ENCODE measurements at places on chromosomes 13 and 19.

- DNase-seq = no peak
Measured at GRCh38 chr13:25948910-25949309, 102.9 kb downstream of the SHISA2 start.

- DNase-seq = peak; percentile 73
Measured at GRCh38 chr19:17294051-17294891, 9.0 kb downstream of the ABHD8 start.

- DNase-seq = no peak
Measured at GRCh38 chr13:70107498-70108281, at the start of gene ATXN8OS. Gene ATXN8OS, plus strand, starts transcription at chr13:70107826.

DNA sequence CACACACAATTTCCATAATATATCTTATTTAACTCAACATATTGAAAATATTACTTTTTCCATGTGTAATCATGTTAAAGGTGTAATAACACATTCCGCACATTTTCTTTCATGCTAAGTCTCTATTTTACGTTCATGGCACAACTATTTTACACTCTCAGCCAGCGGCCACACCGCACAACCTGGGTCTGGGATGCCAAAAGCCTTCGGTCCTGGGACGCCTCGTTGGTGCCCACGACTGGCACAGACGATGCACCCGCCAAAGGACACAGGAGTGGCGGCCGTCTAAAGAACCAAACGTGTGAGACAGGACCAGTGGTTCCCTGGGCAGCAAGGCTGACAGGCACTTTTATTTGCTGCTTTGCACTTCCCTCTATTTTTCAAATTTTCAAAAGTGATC, 10.0 kb upstream of the PROZ start:
- peak; percentile 1 for DNase-seq

DNA sequence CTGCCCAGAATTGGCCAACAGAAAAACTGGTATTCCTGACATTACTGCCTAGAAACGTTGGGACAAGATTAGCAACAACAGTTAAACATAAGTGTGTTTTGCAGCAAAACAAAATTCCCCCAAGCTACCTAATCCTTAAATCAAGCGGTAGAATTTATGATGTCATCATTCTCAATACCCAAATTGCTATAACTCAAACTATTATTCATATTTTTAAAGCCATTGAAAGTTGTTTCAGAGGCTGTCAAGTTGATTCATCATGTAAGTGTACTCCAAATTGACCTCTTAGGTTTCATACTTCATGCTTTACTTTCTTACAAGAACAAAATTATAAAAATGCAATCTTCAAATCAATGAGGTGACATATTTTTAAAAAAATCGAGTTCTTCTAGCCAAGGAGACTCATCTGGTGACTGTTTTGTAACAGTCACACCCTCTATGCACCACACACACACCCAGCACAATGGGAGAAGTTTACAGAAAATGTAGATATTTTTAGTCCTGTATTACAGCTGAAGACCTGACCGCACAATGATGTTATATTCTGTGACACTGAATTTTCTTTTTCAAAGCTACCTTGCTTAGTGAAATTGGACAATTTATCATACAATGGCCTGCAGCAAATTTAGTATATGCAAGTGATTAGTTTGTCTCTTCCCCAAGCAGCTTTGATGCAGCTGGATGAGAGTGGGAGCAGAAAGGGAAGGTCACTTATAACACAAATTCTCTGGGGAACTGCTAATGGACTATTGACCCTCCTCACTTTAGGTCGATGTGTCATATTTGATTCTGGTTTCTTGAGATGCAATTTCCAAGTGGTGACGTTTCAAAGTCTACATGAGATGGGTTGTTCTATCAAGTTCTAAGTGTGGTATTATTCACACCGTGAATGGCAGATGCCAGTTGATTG, 345.3 kb upstream of the OBI1 start:
- no peak for DNase-seq

GRCh38 chr13:75416327-75417011, 65.5 kb downstream of the TBC1D4 start:
- DNase-seq = no peak

DNA sequence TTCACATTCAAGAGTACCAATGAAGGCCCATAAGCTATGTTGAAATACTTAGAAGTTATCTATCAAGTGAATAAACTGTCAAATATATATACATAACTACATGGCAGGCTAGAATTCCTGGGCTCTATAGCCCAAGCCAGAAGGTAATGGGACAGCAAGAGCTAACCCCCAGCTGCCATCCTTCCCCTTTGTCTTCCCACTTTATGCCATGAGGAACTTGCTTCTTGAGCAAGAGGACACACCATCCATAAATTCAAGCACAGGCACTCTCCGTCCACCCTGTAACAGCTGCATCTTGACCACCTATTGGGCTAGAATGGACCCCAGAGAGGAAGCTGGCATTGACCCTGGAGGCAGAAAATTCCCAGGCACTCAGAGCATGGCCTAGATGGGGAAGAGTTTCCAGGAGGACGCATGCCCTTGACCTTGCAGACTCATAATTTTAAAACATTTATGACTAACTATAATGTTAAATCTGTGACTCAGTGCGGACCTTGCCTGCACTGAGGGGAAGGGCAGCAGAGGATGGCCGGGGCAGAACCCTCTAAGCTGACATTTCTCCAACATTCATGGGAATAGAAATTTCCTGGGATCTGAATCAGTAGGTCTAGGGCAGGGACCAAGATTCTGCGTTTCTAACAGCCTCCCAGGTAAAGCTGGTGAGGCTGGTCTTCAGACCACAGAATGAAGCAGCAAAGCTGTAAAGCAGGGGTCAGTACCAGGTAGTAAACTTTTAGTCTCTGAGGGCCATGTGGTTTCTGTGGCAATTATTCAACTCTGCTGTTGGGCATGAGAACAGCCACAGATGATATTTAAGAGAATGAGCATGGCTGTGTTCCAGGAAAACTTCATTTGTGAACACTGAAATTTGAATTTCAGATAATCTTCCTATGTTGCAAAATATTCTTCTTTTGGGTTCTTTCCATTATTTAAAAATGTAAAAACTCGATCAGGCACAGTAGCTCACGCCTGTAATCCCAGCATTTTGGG, 71.4 kb upstream of the CLDN10 start:
- no peak for DNase-seq

DNA sequence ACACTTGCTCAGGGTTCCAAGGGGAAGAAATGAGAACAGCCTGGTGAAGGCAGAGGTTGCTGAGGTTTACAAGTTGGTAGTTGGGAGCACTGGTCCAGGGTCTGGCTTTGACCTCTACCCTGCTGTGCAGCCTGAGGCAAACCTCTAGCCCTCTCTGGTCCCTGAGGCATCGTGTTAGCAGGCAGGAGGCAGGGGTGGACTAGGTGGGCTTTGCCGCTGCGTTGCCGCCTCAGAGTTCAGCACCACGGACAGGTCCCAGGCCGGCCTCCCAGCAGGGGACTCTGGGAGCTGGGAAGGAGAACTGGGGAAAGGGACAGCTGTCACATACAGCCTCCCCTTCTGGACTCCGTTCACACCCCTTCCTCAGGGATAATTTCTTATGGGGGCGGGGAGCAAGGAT, 3.1 kb downstream of the NCAN start:
- peak; percentile 50 for DNase-seq

- DNase-seq = no peak
Measured at GRCh38 chr13:33970746-33971561, 153.0 kb downstream of the RFC3 start.

- DNase-seq = no peak
Measured at GRCh38 chr13:82701020-82701419, 1181.3 kb downstream of the SLITRK1 start.

- peak; percentile 98 for DNase-seq
Measured at GRCh38 chr19:6674868-6675305, 4.9 kb upstream of the TNFSF14 start.

GRCh38 chr13:49407068-49407467, 36.8 kb downstream of the CAB39L start:
- no peak for DNase-seq

GRCh38 chr13:46321494-46322225, 65.4 kb downstream of the RUBCNL start:
- peak; percentile 83 for DNase-seq

DNA sequence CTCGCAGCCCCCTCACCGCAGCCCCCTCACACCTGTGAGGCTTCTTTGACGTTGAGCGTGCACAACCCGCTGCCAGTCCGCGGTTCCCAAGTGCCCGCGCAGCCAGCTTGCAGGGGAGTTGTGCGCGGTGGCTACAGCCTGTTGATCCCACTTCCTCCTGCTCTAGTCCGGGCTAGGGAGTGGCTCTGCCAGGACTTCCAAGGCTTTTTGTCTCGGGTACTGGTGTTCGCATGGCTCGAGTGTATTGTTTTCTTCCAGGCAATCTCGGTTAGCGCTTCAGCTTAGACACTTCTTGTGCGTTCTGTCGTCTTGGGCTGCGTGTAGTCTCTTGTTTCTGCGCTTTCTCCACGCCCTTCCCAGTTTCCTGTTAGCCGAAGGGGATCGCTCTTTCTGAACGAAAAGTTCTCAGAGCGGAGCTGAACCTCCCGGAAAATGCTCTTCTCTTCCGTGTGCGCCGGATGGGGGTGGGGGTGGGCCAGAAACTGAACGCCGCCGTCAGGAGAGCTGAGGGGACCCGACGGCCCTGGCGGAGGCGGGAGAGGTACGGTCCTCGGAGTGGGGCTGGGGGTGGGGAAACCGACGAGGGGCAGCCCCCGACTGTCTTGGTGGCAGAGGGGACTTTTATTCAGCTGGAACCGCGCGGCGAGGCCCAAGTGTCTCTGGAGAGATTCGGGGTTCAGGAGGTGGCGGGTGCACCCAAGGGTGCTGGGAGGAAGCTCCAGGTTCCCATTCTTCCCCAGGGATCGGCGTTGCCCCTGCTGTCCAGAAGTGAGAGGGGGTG, 697 bp upstream of the DGKH start:
- DNase-seq = peak; percentile 53

GRCh38 chr13:20566468-20566897, 474 bp upstream of the IFT88 start:
- no peak for DNase-seq

DNA sequence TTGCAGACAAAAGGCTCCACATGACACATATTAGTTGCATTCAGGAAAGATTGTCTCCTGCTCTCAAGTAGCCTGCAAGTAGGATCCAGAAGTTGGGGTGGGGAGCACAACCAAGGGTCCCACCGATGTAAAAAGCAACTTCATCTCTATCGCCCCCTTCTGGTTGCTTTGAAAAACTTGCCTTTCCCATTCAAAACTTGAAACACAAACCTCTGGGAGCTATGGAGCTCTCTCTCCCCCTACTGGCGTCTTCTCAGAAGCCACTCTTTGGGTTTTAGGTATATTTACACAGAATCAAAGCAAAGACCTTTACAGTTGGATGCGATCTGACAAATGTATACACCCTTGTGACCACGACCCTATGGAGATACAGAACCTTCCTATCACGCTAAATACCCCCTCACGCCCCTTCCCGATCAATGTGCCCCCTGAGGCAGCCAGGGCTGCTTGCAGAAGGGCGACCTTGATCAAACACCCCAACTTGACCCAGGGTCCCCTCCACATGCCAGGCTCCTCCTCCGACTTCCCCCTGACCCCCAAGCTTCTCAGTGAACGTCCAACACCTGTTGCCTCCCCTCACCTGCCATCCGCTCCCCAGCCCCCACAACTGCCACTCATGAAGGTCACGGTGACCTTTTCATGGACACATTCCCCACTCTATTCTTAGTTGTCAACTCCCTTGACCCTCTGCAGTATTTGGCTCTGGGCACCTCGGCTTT, 10.1 kb downstream of the NOSIP start:
- peak; percentile 81 for DNase-seq

DNA sequence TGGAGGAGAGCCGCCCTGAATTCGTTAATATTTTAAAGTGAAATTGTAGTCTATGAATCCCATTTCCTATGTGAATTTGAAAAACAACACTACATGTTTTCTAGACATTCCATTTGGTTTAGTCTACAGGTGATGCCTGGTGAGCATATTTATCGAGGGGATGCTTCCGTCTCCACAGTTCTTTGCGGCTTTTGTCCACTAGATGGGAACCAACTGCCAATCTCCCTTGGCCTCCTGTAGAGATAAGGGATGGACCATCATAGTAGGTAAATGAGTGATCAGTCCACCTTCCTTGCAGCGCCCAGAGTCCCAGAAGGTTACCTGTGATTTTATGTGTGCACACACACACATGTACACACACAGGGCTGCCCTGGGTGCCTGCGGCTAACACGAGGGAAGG, 289.8 kb upstream of the SOX21 start:
- no peak for DNase-seq

- DNase-seq = no peak
Measured at GRCh38 chr19:6062961-6063575, 47.2 kb downstream of the RFX2 start.

GRCh38 chr19:19176950-19177349, 6.9 kb upstream of the MEF2B start:
- DNase-seq = no peak

- no peak for DNase-seq
Measured at GRCh38 chr13:51311231-51311630, 28.3 kb upstream of the SERPINE3 start.

GRCh38 chr13:52878831-52879230, 30.4 kb upstream of the PCDH8 start:
- no peak for DNase-seq

DNA sequence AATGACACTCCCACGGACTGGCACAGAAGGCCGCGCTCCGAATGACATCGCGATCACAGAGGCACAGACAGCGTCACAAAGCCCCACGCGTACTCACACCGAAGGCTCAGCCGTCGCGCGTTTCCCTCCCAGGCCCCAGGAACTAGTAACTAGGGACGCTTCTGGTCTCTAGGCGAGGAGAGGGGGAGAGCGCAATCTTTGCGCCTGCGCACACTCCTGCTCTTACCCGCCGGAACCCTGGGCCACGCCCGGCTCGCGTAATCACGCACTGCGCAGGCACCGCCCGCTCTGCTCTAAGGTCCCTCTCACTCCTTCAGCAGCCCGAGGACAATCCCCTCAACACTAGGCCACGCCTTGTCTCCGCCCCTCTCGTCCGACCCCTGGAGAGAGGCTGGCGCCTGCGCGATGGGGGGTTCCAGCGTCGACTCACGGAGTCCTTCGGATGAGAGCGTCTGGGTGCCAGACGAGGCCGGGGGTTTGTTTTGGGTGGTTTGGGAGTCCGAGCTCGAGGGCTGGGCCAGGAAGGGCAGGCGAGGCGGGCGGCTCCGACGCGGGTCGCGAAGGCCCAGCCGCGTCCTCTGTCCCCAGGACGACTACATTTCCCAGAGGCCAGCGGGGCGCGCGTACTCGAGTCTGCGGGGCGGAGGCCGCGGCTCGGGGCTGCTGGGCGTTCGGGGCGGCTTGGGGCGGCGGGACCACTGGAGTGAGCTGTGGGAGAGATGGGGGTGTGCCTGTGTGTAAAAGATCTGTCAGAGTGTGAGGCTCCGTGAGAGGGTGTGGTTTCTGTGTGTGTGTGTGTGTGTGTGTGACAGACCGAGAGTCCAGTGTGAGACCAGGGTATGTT, at the start of gene ZNF471:
ZNF471 (plus strand) TSS at position 410 of the 844 bp plus-strand sequence. CDS start 3,717 bp downstream, outside the sequence.
- peak; percentile 79 for DNase-seq

GRCh38 chr13:71644579-71644978, 222.4 kb downstream of the DACH1 start:
- DNase-seq = no peak
